ENCODE measurements at places on chromosomes 12 and 14.

GRCh38 chr12:1280059-1280458 is 289.0 kb downstream of the ERC1 start:
- no peak for DNase-seq

- DNase-seq = no peak
These were observed 32.0 kb upstream of the SOCS2 start for GRCh38 chr12:93540466-93540865.

DNA sequence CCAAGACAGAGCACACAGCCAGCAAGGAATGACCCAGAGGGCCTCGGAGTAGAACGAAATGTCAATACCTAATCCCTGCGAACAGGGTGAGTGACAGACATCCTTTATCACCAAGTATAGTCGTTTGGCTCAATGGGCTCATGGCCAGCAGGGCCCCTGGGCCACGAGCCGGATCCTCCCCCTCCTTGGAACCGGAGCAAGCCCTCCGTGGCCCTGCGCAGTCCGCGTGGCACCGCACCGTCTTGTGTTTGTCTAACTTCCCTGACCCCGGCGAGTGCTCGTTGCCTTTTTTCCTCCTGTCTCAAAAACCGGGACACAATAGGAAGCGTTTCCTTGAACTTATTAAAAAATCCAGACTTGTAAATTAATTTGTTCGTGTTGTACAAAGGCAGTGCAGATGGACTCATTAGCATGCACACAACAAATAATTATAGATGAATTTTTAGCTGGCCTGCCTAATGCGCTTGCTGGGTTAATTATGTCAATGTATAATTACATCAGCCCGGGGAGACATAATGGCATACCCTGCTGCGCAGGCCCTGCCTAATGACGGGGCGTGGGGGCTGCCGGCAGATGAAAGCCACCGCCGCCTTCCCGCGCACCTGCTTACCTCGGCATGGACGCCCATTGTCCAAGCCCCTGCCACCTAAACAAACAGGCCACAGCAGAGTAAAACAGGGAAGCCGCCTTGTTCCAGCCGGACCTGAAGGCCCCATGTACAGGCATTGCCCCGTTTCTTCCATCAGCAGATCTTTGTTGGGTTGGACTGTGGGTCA is 81.6 kb downstream of the PHETA1 start:
- no peak for DNase-seq

- no peak for DNase-seq
These were observed 11.5 kb upstream of the NT5DC3 start for GRCh38 chr12:103852498-103852997.

DNA sequence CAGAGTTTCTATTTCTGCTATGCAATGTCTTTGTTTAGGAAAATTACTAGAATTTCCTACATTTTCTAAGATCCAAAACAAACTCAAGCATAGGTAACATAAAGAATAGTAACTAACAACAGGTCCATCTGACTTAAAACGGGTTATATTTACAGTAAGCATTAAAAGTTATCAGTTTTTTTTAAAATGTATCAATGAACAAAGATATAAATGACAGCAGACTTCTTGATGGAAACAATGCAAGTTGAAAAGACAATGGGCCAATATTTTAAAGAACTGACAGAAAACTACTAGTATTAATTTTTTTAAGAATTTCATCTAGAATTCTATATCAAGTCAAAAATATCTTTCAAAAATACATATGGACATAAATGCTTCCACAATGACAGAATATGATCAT is 367.1 kb upstream of the MGAT4C start:
- DNase-seq = no peak

DNA sequence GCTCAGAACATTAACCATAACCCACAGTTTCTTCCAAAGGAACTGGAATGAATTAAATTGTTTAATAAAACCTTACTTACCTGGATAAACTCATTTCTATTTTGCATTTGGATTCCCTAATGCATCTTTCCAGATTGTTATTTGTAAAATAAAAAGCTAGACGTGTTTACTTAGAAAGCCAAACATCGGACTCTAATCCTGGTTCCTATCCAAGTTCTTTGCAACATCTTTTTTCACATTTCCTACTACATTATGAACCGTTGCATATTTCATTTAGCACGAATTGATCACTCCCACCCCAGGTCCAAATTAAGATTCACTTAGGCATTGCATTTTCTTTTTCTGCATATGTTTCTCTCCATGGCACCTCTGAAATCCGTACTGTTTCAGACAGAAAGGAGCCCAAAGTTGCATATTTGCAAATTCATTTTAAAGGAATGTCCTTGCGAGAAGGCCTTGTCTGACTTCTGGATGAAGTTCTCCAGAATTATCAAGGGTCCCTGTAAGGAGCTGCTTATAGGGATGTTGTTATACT is 164.4 kb upstream of the GSC start:
- DNase-seq = no peak

DNA sequence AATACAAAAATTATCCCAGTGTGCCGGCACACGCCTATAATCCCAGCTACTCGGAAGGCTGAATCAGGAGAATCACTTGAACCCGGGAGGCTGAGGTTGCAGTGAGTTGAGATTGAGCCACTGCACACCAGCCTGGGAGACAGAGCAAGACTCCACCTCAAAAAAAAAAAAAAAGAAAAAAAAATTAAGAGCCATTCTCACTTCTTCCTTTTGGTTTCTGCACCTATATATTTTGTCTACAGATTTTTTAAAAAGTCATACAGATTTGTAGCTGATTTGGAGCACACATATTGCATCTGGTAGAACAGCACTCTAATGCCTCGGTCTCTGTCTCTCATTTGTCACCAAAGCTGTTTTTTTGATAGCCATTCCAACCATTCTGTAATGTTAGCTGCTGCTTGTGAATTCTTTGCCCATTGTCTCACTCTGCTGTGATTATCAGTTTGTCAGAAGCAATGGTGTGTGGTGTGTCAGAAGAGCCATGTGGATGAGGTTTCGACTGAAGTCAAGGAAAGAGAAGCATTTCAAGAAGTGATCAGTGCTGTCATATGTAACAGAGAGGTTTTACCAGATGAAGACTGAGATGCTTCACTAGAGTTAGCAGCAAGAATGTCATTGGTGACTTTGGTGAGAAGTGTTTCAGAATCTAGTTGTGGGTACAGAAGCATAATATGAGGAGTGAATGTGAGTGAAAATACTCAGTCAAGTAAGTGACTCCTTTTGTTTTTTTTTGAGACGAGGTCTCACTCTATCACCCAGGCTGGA is 8.7 kb upstream of the KTN1 start:
- no peak for DNase-seq

DNA sequence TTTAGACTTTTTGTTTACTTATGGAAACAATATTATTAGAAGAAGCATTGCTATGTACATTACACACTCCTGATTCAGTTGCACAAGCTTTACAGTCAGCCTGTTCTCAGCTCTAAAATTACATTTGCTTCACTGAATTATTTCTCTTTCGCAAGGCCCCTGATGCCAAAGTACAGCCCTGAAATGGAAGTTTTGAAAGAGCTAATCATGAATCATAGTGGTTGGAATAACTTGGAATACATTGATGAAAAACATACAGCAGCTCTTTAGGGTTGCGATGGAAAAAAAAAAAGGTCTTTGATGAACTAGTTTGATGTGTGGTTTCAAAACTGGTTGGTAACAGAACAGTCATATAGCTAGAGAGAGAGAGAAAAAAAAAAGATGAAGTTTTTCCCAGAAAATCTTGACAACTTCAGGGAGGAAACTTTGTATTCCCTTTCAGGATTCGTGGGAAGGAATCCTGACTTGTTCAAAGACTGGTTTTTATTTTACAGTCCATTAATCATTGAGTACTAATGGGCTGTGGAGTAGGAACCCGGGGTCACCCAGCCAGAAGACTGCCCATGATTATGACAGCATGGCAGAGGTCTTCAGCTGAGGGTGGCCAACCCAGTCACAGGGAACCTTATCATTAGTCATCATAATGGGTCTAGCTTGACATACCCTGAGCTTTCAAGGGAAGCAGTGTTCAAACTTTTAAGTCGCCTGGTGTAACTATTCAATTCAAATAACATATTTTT is 460.1 kb downstream of the NAV3 start:
- DNase-seq = no peak

- DNase-seq = no peak
These were observed 264.9 kb downstream of the CCER1 start for GRCh38 chr12:90690120-90690519.

- DNase-seq = no peak
These were observed 20.1 kb downstream of the APOBEC1 start for GRCh38 chr12:7645395-7646177.
